Left hindlimb (tissue), 1 donor: ENCODE measurements at places on chromosomes 7 and 10.

GRCh38 chr10:75508814-75509306 is 77.4 kb downstream of the LRMDA start:
- no peak for DNase-seq

DNA sequence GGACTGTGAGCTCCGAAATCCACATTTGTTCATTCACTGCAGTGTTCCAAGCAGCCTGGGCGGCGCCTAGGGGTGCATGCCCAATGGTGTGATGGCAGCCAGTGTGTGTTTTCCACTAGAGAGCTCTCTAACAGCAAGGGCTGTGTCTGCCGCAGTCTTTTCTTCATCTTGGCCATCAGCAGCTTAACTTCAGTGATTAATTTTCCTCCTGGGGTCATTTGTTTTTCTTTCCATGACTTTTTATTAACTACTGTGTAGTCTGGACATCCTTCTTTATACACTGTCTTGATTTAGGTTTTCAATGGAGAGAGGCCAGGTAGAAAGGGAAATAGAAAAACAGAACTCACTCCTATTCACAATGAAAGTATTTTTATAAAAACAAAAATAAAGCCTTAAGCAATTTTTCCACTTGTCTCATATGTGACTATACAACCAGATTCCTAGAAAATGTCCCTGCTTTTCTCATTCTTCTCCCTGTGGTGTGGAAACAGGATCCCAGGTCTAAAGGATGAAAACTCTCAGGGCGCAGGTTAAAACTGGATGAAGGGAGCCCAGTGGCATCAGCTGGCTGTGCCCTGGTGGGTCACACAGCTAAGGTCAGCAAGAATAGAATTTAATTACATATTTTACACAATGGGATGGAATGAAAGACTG is 176.8 kb downstream of the PKD1L1 start:
- peak; percentile 81 for DNase-seq

GRCh38 chr7:6482307-6482706 is 34.6 kb upstream of the DAGLB start:
- no peak for DNase-seq

- DNase-seq, result no peak
These were observed 82.1 kb downstream of the VIPR2 start for GRCh38 chr7:159062569-159062968.

DNA sequence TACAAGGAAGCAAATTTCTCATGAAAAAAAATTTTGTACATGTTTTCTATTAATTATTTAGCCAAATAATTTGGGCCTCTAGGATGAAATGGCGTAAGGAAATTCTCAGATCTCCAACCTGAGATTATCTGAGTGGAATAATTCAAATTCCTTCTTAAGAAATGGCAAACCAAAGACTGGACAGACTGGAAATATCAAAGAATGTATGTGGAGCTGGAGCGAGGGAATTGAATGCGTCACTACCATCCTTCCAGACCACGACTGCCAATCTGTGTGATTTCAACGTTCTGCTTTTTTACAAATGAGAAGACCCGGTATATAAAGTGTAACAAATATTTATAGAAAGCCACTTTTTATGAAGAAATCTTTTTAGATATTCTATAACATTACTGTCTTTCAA is 12.4 kb upstream of the BLNK start:
- DNase-seq, result no peak

DNA sequence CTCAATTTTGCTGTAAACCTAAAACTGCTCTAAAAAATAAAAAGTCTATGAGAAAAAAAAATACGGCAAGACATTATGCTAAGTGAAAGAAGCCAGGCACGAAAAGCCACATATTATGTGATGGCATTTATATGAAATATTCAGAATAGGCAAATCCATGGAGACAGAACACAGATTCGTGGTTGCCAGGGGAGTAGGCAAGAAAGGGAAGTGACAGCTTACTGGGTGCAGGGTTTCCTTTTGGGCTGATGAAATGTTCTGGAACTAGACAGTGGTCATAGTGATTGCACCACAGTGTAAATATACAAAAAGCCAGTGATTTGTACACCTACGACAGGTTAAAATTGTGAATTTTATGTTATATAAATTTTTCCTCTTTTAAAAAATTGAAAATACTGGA is 41.3 kb upstream of the GLI3 start:
- DNase-seq, result no peak

- no peak for DNase-seq
These were observed 19.6 kb upstream of the IFRD1 start for GRCh38 chr7:112430649-112431048.

DNA sequence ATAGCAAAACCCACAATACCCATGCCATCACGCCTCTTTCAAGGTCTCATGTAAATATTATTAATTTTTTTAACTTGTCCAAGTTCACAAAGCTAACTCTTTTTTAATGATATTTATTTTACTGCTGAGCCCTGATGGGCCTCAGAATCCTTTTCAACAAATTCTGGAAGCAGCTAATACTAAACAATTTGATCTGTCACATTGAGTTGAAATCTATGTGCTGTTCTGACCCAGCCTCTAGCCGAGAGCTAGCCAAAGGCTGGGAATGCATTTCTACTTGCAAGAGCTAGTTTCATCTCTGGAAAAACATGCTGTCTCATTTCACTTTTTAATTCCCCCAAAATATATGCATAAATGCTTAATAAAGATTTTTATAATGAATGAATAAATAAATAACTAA is 47.9 kb downstream of the TFAM start:
- no peak for DNase-seq
